H9 (cell line): ENCODE measurements at places on chromosomes 16 and 17. TPM values are rescaled to one million over a fixed set of nuclear protein-coding genes. Genes with fewer than 3 reads are reported as not detected.

Gene UNC13D
- total RNA-seq, result 6.3 and 6.8 TPM in 2 replicates

Gene SLC35G6
- total RNA-seq, result not detected in 2 replicates

Gene TP53TG3C
- total RNA-seq, result not detected in 2 replicates

Gene PPP4C
- 162 and 163 TPM in 2 replicates for total RNA-seq

Gene ADAMTS18
- 0.07 and 0.09 TPM in 2 replicates for total RNA-seq

Gene C1QTNF8
- total RNA-seq, result not detected in 2 replicates

Gene CCT6B
- 1.4 and 1.7 TPM in 2 replicates for total RNA-seq

DNA sequence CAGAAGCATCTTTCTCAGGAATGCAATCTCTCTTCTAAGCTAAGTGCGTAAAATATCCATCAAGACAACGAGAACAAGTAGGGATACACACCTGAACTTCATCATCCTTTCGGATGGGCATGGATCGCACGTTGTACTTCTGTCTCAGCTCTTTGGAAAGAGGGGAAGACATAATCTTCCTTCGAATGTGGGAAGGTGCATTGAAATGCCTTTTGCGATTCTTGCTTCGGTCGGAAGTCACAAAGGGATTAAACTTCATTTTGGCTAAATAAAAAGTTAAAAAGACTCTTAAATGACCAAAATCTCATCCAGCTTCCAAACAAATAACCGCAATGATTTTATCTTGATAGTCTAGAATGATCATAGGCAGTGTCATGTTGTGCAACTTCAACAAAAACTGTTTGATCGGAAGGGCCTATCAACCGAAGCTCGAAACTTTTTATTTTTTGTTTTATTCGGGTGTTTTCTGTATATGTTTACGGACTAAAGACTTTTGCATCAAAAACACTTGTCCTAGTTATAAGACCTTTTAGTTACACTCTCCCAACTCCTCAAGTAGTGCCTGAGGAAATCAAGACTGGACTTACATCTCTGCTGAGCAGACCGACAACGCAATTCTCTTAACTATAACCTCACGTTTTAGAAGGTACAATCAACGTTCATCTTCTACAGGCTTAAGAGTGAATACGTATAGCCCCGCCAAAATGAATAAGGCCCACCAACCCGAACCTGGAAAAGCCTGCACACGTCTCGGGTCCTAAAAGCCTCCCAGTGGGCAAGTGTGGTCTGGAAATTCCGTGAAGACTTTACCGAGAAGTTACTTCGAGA is 727 bp downstream of the RPL26 start:
- H3K36me3 ChIP-seq, result peaks cover 58% of the 10 kb centered on the region
- no peak for DNase-seq
- no peaks in the 10 kb centered on the region; the same call in 1 of the 2 replicates for H3K4me1 ChIP-seq
- peak overlapping the region; percentile 100 for H3K4me3 ChIP-seq

GRCh38 chr16:86536621-86537020 is 18.4 kb downstream of the MTHFSD start:
- DNase-seq, result no peak
- no peaks in the 10 kb centered on the region for H3K27me3 ChIP-seq
- H3K27ac ChIP-seq, result no peak overlapping the region
- H3K4me3 ChIP-seq, result no peak overlapping the region
- no peaks in the 10 kb centered on the region for H3K4me1 ChIP-seq
- H3K36me3 ChIP-seq, result no peaks in the 10 kb centered on the region; the same call in 2 of the 3 replicates

DNA sequence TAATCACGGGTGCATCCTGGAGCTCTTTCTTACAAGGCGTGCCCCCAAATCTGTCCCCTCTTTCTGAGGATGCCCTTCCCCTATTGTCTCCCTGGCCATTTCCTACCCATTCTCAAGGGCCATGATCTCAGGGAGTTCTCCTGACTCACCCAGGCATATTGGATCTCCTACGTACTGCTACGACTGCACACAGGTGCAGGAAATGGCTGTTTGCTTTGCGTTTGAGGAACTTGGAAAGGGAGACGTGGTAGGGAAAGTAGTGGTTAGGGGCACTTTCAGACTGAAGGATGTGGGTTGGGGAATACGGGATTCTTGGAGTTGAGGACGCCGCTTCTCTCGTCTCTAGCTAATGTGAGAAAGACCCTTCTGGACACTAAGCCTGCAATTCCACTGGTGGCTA is 18.7 kb upstream of the MEOX1 start:
- H3K27me3 ChIP-seq, result no peaks in the 10 kb centered on the region
- H3K4me1 ChIP-seq, result no peaks in the 10 kb centered on the region; the same call in 1 of the 2 replicates
- H3K4me3 ChIP-seq, result no peak overlapping the region; the same call in 1 of the 3 replicates
- no peaks in the 10 kb centered on the region for H3K36me3 ChIP-seq
- no peak overlapping the region for H3K27ac ChIP-seq

DNA sequence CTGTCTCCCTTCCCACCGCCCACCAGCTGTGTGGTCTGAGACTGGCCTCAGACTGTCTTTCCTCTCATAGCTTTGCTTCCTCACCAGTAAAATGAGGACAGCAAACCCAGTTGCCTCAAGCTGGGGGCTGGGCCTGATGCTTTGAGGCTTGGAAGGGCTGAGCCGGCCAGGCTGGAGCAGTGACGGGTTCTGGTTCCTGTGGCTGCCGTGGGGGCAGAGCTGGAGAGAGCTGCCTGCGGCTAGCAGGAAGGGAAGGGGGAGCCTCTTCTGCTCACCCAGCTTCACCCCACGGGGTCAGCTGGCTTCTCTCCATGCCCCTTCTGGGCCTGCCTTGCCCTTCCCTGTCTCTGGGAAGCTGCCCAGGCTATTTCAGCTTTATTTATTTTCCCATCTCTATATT is 23.7 kb downstream of the LASP1 start:
- no peak overlapping the region for H3K27ac ChIP-seq
- no peaks in the 10 kb centered on the region for H3K4me1 ChIP-seq
- H3K4me3 ChIP-seq, result no peak overlapping the region
- peaks cover 4% of the 10 kb centered on the region; the same call in 1 of the 3 replicates for H3K36me3 ChIP-seq

DNA sequence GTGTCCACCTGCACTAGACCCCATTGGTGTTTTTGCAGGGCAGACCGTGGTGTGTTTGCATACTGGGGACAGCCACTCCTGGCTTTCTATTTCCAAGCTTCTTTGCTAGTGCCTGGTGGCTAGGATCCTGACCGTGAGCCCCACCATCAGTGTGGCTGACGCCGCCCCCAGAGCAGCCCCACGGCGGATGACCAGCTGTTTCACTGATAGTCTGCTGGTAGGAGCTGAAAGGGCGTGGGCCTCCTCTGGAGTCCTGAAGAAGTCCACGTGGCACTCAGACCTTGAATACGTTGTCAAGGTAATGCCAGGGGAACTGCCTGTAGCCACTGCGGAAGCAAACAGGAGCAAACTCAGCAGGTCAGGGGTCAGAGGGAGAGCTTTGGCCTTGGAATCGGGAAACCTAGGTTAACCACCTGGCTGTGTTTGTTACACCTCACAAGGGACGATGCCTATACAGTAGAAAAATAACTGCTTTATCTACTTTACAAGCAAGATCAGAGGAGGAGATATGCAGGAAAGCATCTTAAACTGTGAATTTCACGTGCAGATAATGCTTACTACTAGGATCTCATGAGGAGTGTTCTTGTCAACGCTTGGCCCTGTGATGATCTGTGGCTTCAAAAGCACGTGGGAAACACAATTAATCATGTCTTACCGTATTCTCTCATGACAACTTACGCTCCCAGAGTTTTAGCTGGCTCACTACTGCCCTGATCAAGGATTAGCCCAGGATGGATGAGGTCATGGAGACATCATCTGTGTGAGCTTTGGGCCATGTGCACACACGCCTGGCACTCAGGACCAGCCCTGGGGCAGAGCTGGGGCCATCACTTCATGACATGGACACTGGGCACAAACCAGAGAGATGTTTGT is 30.3 kb downstream of the ALDH3A2 start:
- H3K27ac ChIP-seq, result no peak overlapping the region
- no peaks in the 10 kb centered on the region for H3K4me1 ChIP-seq
- DNase-seq, result no peak
- H3K36me3 ChIP-seq, result peaks cover 87% of the 10 kb centered on the region

- no peaks in the 10 kb centered on the region; the same call in 2 of the 3 replicates for H3K36me3 ChIP-seq
- no peaks in the 10 kb centered on the region for H3K4me1 ChIP-seq
- DNase-seq, result no peak
- H3K27ac ChIP-seq, result no peak overlapping the region
- H3K4me3 ChIP-seq, result no peak overlapping the region
- no peaks in the 10 kb centered on the region for H3K27me3 ChIP-seq
Observed at GRCh38 chr16:14364112-14364385, 266.0 kb downstream of the PARN start.

DNA sequence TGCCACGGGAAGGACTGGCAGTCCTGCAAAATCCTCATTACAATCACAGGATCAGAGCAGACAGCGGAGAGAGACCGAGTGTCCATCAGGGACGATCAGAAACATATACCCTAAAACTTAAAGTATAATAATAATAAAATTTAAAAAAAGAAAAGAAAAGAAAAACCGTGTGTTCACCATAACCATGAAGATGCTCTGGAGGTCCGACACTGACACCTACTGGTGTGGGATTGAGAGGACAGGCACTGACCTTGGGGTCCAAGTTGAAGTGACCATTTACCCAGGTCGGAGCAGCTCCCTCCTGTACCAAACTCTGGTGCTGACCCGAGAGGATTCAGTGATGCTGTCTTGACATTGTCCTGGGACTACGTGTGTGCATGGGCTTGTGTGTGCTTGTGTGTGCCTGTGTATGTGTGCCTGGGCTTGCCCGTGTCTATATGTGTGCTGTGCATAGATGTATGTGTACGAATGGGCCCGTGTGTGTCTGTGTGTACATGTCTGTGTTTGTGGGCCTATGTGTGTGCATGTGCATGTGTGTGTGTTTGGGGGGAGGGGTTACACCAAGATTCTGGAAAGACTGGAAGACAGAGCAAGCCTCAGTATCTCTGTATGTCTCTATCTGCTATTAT is 10.0 kb upstream of the CD300LD start:
- no peaks in the 10 kb centered on the region for H3K27me3 ChIP-seq
- no peaks in the 10 kb centered on the region for H3K4me1 ChIP-seq
- no peak overlapping the region for H3K4me3 ChIP-seq
- no peaks in the 10 kb centered on the region for H3K36me3 ChIP-seq
- peak; percentile 70 for DNase-seq
